Right hindlimb (tissue), 1 donor: ENCODE measurements at places on chromosomes 11 and 22.

DNA sequence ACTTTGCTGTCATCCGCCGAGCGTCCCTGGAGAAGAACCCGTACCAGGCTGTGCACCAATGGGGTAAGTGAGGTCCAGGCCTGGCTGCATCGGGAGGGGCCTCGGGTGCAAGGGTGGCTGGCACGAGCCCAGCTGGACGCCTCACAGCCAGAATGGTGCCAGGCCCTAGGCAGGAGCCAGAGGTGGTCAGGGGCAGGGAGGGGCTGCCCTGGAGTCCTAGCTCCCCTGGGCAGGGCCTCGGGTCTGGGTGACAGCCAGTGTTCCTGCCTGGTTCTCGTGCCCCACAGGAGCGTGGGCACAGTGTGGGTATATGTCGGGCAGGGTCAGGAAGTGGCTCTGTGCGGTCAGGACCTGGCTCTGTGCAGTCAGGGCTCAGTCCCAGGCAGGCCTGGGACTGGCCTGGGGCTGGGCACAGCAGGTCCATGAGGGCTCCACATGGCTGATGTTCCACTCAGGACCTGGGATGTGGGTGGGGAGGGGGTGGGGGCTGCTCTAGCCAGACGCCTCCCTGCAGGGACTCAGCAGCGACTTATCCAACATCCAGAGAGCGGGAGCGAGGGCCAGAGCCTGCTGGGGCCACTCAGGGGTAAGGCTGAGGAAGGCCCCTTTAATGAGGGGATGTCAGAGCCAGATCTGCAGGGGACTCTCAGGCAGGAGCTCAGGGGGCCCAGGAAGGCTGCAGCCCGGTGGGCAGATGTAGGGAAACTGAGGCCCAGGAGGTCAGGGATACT lies 1.2 kb downstream of the TSPAN32 start:
- peak; percentile 44 for DNase-seq

GRCh38 chr11:104650234-104650633 lies 248.0 kb downstream of the CASP12 start:
- no peak for DNase-seq

- no peak for DNase-seq
These were observed 35.0 kb downstream of the PDGFB start for GRCh38 chr22:39209756-39210155.

DNA sequence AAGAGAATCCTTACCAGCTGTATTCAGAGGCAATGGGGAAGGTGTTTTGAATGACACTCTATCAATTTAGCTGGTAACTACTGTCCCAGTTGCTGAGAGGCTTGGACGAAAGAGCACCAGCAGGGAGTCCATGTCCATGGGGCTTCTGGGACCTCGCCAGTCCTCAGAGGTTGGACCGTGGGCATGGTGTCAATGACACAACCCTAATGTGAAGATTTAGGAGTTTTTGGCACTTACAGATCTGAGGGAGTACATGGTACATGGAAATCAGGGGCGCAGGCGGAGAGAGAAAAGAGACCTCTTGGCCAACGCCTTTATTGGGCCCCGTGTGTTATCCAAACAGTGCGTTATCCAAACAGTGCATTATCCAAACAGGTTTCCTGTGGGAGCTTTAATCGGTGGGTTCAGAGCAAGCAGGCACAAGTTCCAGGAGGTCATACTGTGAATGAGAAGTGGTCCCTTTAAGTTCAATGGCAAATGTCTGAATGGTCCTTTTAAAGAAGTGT lies 169.1 kb upstream of the B3GAT1 start:
- DNase-seq: no peak

GRCh38 chr11:59574467-59574866 lies 41.1 kb downstream of the OSBP start:
- DNase-seq: no peak

- no peak for DNase-seq
These were observed 138.7 kb downstream of the TRIM44 start for GRCh38 chr11:35800970-35801953.

DNA sequence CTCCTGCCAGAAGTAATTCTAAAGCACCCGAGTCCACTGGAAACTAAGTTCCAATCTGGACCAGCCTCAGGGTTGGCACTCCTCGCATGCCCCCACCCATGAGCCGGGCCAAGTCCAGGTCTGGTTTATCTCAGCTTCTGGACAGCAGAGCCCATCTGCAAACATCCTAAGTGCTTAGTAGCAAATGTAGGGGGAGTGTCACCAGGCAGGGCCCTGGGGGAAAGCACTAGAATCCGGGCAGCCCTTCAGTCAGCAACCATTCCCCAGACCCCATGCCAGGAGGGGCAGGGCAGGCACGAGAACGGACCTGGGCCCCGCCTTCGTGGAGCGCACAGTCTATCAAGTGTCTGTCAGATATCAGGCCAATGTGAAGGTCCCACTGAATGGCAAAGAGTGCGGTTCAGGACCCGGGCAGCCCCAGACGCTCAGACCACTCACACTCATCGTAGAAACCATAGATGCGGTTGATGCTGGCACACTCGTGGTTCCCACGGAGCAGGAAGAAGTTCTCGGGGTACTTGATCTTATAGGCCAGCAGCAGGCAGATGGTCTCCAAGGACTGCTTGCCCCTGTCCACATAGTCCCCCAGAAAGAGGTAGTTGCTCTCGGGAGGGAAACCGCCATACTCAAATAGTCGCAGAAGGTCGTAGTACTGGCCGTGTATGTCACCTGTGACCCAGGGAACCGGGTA lies 1.3 kb downstream of the PPP1CA start:
- DNase-seq: no peak
